ENCODE measurements at places on chromosomes 4 and X. TPM values are rescaled to one million over a fixed set of nuclear protein-coding genes. Genes with fewer than 3 reads are reported as not detected.

- H3K27ac ChIP-seq, result no peak overlapping the region
- H3K4me3 ChIP-seq, result no peak overlapping the region
- DNase-seq, result no peak
- H3K36me3 ChIP-seq, result no peaks in the 10 kb centered on the region
Measured at GRCh38 chr4:677431-678293, 3.3 kb downstream of the MYL5 start.

The TMPRSS11A gene
- not detected for total RNA-seq

GRCh38 chr4:148007792-148008191 is 275.9 kb downstream of the ARHGAP10 start:
- no peak for DNase-seq
- H3K27me3 ChIP-seq, result no peaks in the 10 kb centered on the region
- H3K4me1 ChIP-seq, result peaks cover 13% of the 10 kb centered on the region
- H3K27ac ChIP-seq, result peak overlapping the region; percentile 43
- no peaks in the 10 kb centered on the region for H3K36me3 ChIP-seq
- no peak overlapping the region for H3K4me3 ChIP-seq

The SMR3B gene
- not detected for total RNA-seq

The IQCM gene
- 0.11 TPM for total RNA-seq

DNA sequence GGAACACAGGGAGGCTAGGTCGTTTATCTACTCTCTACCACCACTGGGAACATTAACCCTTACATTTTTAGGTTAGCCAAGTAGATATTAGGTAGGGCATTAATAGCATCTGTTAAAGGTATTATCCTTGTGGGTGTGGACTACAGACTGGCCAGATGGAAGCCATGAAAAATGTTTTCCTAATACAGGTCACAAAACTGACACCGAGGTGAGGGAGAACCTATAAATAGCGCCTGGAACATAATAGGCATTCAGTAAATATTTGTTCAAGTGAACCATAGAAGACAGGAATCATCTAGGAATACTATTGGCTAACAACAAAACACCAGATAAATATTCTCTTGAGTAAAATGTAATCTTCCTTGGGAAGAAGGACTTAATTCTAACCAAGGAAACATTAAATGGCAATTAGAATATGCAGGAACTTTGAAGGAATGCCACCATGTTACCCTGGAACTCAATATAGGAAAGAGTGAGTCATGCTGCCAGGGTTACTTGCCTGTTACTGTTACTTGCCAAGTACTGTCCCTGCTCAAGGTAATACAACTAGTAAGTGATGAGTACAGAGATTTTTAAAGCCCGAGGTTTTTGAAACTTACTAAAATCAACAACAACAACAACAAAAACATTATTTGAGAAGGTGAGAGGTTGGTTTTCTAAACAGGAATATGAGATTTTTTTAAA is 79.0 kb downstream of the SOX3 start:
- no peak overlapping the region for H3K4me3 ChIP-seq
- peak; percentile 27 for DNase-seq

The F8A2 gene
- not detected for total RNA-seq

The APBB2 gene
- total RNA-seq, result 173 TPM

The DRD5 gene
- not detected for total RNA-seq

- no peak for DNase-seq
- no peak overlapping the region for H3K27ac ChIP-seq
- H3K4me3 ChIP-seq, result no peak overlapping the region
- H3K27me3 ChIP-seq, result no peaks in the 10 kb centered on the region
Measured at GRCh38 chrX:100299559-100299958, 110.5 kb downstream of the PCDH19 start.

DNA sequence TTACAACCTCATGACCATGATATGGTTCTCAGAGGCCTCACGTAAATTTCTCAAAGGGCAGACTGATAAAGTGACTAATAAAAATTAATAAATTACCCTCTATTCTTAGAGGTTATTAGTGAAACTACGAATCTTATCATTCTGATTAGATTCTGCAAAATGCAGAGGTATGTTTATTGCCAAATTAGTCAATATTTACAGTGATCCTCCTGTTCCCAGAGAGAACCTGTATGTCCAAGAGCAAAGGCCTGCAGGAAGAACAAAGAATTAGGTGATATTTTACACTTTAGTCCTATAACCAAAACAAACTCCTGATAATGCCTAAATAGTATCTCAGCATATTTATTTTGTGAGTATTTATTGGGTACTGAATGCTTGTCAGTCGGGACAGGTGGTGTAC is 58.1 kb downstream of the FAM13A start:
- no peak overlapping the region for H3K4me3 ChIP-seq
- no peaks in the 10 kb centered on the region for H3K27me3 ChIP-seq
- no peak overlapping the region for H3K27ac ChIP-seq
- H3K4me1 ChIP-seq, result no peaks in the 10 kb centered on the region

The MRFAP1L1 gene
- total RNA-seq, result 36.8 TPM

The CXCL3 gene
- 1.4 TPM for total RNA-seq

The MAP7D2 gene
- 1.3 TPM for total RNA-seq

- DNase-seq, result no peak
- H3K36me3 ChIP-seq, result no peaks in the 10 kb centered on the region
- H3K27ac ChIP-seq, result no peak overlapping the region
- peaks cover 61% of the 10 kb centered on the region for H3K27me3 ChIP-seq
- H3K4me1 ChIP-seq, result peaks cover 19% of the 10 kb centered on the region
Measured at GRCh38 chr4:2390146-2390545, 28.3 kb downstream of the ZFYVE28 start.

The MANBA gene
- 37.6 TPM for total RNA-seq

The DDX53 gene
- total RNA-seq, result not detected

GRCh38 chr4:166308647-166309046 is 435.6 kb downstream of the TLL1 start:
- no peaks in the 10 kb centered on the region for H3K36me3 ChIP-seq
- no peak overlapping the region for H3K27ac ChIP-seq
- H3K27me3 ChIP-seq, result no peaks in the 10 kb centered on the region
- no peak for DNase-seq
- H3K4me3 ChIP-seq, result no peak overlapping the region

GRCh38 chr4:112604589-112604988 is 32.1 kb downstream of the ZGRF1 start:
- H3K27ac ChIP-seq, result no peak overlapping the region
- peak; percentile 16 for DNase-seq
- H3K27me3 ChIP-seq, result no peaks in the 10 kb centered on the region
- H3K36me3 ChIP-seq, result no peaks in the 10 kb centered on the region
- no peaks in the 10 kb centered on the region for H3K4me1 ChIP-seq

DNA sequence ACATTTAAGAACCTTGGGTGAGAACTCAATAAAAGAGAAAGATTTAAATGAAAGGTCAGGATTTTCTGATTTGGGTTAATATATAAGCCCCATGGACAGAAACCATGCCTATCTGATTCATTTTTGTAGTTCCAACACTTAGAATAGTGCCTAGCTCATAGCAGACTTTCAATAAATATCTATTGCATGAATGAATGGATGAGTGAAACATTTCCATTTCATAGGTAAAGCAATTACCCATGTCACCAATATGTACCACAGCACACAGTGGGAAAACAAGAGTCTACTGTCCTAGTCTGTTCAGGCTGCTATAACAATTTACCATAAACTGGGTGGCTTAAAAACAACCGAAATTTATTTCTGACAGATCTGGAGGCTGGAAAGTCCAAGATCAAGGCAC is 63.9 kb upstream of the PTPN13 start:
- no peaks in the 10 kb centered on the region for H3K36me3 ChIP-seq
- H3K4me3 ChIP-seq, result no peak overlapping the region
- H3K27me3 ChIP-seq, result no peaks in the 10 kb centered on the region
- H3K27ac ChIP-seq, result no peak overlapping the region
- DNase-seq, result no peak

- H3K27ac ChIP-seq, result no peak overlapping the region
- no peak overlapping the region for H3K4me3 ChIP-seq
- peaks cover 3% of the 10 kb centered on the region for H3K36me3 ChIP-seq
- DNase-seq, result no peak
Measured at GRCh38 chr4:76968937-76969336, 19.4 kb downstream of the SEPTIN11 start.

The UBE2D3 gene
- total RNA-seq, result 300 TPM

The ADH1A gene
- total RNA-seq, result not detected

DNA sequence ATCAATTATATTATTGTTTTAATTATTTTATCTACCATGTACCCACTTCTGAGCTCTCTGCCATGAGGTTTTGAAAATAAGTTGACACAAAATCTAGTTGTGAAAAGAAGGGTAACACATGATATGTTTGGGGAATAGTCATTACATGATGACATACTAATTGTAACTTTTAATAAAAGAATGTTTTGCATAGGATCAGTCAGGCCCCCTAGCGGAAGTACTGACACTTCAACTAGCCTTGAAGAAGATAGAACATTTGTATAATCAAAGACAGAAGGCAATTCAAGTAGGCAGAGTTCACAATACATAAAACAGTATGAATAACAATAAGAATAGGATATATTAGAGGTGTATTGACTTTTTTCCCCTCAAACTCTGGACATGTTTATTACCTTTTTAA is 1191.0 kb upstream of the AGA start:
- H3K36me3 ChIP-seq, result no peaks in the 10 kb centered on the region
- DNase-seq, result no peak
- no peaks in the 10 kb centered on the region for H3K4me1 ChIP-seq
- H3K4me3 ChIP-seq, result no peak overlapping the region

The NUP62CL gene
- not detected for total RNA-seq

DNA sequence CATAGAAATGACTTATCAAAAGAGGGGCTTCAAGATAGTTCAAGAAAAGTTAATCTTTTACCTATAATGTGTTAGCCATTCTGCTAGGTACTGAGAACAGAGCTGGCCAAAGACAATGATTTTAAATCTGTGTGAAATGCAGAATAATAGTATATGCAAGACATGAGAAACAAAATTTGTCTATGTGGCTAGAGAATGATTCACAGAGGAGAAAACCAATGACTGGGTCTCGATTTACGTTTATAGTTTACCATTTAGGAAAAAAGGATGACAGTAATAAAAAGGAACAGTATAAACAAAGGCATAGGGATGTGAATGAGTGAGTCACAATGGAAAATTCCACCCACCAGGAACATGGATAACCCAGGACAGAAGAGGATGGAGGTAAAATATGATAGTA is 31.9 kb downstream of the NPFFR2 start:
- H3K4me1 ChIP-seq, result no peaks in the 10 kb centered on the region
- no peak overlapping the region for H3K27ac ChIP-seq
- DNase-seq, result peak; percentile 22
- no peaks in the 10 kb centered on the region for H3K36me3 ChIP-seq
- H3K4me3 ChIP-seq, result no peak overlapping the region

- no peaks in the 10 kb centered on the region for H3K4me1 ChIP-seq
- H3K27me3 ChIP-seq, result peaks cover 2% of the 10 kb centered on the region
- H3K4me3 ChIP-seq, result no peak overlapping the region
Measured at GRCh38 chr4:2303686-2304320, 41.9 kb upstream of the MXD4 start.

The TREX2 gene
- total RNA-seq, result 0.36 TPM

- no peaks in the 10 kb centered on the region for H3K36me3 ChIP-seq
- H3K4me3 ChIP-seq, result no peak overlapping the region
- no peaks in the 10 kb centered on the region for H3K27me3 ChIP-seq
- no peak overlapping the region for H3K27ac ChIP-seq
- no peak for DNase-seq
Measured at GRCh38 chr4:25770847-25771246, 91.9 kb downstream of the SEL1L3 start.

All from astrocyte (in vitro differentiated cells and primary cell).